NCI-H1417 treated with DMSO at 0.1 percent for 48 hours (cell line): ENCODE measurements at places on chromosomes 5 and 9.

DNA sequence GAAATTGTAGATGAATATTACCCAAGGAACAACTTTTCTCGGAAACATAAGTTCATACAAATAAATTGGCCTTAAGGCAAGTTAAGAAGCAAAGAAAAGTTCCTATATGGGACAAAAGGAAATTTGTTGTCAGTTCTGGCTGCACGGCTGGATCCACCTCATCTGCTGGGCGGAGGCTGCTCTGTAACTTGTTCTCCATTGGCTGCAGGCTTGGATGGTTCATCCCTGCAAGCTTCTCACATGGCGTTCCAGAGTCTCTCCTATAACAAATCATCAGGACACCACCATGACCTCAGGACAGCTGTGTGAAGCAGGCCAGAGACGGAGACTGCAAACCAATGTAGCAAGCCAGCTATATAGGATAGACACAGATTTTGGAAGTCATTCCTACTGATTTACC, 81.4 kb upstream of the DAB2 start:
- no peak for DNase-seq

- no peak for DNase-seq
Measured at GRCh38 chr5:98637116-98637515, 136.3 kb upstream of the RGMB start.

GRCh38 chr5:137921931-137922330, 32.7 kb downstream of the PKD2L2 start:
- no peak for DNase-seq

GRCh38 chr5:76493190-76493837, 90.2 kb downstream of the IQGAP2 start:
- no peak for DNase-seq

GRCh38 chr5:98424681-98425450, 348.6 kb upstream of the RGMB start:
- DNase-seq = no peak

DNA sequence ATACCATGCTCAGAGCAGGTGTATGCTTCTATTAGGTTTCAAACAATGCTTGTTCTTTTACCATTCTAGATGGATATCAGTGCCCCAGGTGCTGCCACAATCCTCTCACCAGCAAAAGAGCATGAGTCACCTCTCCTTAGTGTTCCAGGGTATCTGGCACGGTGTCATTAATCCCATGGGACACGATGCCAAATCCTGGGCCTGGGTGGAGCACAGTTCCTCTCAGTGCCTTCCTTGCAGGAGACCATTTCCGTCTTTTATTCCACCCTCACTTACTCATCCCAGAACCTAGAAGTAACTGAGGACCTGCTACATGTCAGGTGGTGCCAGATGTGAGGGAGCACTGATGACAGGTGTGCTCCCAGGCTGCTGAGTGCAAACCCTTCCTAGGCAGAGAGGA, 1.3 kb upstream of the OR13J1 start:
- no peak for DNase-seq

DNA sequence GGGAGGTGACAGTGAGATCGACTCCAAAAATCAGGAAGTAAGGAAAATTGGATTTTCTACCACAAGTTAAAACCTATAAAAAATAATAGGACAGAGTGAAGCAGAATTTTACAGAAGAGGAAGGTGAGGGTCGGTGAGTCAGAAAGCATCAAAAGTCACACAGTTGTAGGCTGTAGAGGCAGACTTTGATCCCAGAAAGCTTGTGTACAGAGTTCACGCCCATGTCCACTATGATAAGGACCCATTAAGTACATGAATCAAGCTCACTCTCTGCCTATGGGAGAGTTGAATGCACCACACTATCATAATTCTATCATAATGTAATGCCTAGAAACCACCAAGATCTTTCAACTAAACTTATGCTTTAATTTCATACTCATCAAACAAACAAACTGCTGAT, 291.2 kb downstream of the PRELID2 start:
- no peak for DNase-seq

GRCh38 chr5:147557876-147558745, 48.2 kb upstream of the DPYSL3 start:
- no peak for DNase-seq

GRCh38 chr5:7347377-7347776, 48.6 kb upstream of the ADCY2 start:
- DNase-seq = no peak

GRCh38 chr9:75184471-75184870, 96.2 kb downstream of the OSTF1 start:
- DNase-seq = no peak

- DNase-seq = peak; percentile 27
Measured at GRCh38 chr5:147188200-147189108, 46.4 kb upstream of the STK32A start.

GRCh38 chr5:97547999-97548738, 365.1 kb upstream of the RIOK2 start:
- no peak for DNase-seq

GRCh38 chr9:124037790-124038189, 26.2 kb downstream of the LHX2 start:
- no peak for DNase-seq
